ENCODE measurements at places on chromosomes 6 and 20.

GRCh38 chr6:94074764-94075163, 655.4 kb upstream of the EPHA7 start:
- DNase-seq: no peak

GRCh38 chr6:41723530-41724227, 11.7 kb downstream of the TFEB start:
- DNase-seq: peak; percentile 83

DNA sequence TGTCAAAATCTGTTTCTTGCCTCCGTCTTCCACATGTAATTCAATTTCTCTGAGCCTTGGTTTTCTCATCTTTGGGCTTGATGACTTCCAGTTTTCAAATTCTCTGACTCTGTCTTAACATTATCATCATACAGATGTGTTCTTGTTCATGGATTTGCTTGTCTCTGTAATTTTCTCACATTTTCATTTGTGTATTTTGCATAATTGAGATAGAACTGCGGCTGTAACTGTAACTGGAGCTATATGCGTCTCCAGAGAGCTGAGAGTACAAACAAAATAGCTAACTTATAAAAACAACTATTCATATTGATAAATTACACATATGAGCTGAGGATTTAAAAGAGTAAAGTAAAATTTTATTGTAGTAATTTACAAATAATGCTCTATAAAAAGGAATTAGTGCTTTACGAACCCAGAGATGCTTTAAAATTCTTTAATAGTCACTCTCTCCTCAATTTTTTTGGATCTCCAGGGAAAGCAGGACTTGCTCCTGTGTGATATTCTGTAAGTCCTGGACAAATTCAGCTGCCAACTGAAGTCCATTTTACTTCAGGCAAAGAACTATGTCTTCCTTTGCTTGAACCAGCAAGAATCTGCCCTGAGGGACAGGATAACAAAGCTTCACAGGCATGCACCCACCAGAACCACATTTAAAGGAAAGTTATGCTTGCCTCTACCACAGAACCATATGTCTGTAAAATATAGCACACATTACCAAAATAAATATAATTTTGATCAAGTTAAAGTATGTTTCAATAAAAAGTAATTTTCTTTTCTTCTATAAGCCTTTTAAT, 288.3 kb downstream of the KHDC1L start:
- no peak for DNase-seq

- no peak for DNase-seq
Observed at GRCh38 chr6:123655521-123656306, 19.0 kb upstream of the TRDN start.

Data from lung microvascular endothelial cell (primary cell).